Activated CD4-positive, alpha-beta T cell treated with anti-CD3 and anti-CD28 coated beads for 4 hours (primary cell): ENCODE measurements at places on chromosomes 7 and 10.
A peak's percentile ranks its signal among the peaks of the same experiment; 100 is the strongest.

DNA sequence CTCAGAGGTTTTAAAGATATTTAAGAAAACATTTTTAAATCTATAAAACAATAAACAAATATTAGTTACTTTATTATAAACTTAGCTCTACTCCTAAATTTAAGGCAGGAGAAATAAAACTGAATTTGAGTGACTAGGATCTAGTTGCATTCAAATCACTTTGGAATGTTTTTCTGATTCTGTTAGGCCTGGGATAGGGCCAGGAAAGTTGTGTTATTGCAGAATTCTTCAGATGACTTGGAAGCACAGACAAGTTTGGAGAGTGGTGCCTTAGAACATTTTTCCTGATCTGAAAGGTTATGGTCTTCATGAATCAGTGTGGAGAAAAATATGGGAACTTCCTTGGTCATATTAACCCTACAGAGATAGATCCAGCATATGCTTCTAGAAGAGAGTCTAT lies 15.6 kb upstream of the SLC25A13 start:
- no peak for DNase-seq

DNA sequence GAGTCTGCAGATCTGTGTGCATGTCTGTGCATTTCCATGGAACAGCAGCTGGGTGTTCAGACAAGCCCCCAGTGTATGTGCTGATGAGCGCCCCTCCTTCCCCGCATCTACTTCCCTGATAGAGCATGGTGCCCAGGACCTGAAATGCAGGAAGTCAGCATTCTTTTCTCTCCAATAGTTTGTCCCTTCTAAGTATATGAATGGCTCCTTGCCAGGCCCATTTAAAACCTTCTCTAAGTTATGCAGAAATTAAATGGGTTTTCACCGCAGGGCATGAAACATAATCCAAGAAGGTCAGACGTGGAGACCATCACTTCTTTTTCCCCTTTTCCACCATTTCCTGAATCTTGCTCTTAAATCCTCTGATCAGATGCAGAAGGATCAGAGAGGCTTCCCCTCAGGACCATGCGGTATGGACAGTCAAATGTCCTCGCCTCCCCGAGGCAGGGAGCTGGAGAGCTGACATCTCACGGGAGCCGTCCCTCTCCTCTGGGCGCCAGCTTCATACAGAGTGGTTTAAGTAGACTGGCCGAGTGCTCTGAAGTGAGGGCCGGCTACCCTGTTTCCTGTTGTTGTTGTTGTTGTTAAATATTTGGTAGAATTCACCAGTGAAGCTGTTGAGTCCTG lies 155.3 kb downstream of the C10orf105 start:
- DNase-seq: no peak

DNA sequence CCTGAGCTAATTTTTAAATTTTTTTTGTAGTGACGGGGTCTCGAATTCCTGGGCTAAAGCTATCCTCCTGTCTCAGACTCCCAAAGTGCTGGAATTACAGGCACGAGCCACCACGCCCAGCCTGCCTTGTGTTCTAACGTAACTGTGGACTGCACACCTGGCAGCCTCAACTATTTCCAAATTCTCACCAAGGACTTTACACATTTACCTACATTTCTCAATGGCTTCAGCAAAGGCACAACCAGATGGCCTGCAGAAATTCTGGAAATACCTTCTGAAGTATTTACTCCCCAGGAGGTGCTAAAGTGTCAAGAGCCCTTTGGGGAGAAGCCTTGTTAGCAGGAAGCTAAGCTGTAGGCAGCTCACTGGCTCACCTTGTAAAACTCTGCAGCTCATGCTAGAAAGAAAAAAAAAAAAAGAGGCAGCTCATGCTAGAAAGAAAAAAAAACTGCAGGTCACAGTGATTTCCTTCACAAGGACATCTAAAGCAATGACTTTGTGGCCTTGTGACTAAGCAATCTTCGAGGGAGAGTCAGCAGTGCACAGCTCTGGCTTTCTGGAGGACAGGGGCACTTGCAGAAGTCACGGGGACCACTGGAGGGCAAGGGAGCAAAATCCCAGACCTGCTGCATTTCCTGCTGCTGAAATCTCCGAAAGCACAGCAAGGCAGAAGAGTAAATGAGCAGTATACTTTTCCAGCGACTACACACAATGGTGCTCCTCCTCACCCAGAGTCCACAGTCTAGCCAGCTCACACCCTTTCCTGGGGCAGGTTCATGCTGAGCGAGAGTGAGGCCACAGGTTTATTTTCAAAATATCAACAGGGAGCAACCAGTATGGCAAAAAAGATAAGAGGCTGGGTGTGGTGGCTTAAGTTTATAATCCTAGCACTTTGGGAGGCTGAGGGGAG lies 40.4 kb downstream of the BAIAP2L1 start:
- no peak for DNase-seq

GRCh38 chr10:11430421-11431215 lies 180.8 kb downstream of the USP6NL start:
- no peak for DNase-seq

DNA sequence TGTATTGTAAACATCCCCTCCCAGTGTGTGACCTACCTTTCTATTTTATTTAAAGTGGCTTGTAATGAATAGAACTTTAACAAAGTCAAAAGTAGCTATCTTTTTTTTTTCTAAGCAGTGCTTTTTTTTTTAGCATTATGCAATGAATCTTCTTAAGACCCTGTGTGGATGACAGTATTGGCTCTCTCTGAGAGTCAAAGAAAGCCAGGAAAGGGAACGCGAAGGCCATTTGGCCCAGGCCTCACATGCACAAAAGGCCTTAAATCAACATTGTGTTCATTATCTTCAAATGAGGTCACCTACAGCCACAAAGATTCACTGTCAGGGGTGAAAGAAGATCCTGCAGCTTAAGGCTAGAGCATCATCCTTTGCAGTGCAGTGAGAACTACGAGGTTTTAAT lies 721.5 kb downstream of the GRID1 start:
- no peak for DNase-seq

DNA sequence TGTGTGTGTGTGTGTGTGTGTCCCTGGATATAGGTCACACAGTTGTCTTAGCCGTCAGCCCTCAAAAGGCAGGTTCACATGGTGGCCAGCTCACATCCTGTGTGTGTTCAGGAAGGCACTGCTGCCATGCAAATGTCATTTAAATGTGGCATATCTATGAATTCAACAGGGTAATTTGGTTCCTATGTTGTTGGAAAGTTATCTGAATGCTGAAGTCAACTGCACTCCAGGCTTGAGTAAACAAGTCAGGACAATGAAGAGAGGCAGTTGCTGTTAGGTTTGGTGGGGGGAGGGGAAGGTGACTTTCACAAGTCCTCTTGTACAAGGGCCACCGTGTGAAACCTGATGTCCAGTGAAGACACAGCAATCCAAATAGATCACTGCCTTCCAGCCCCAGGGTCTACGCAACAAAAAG lies 61.1 kb downstream of the PTPRE start:
- no peak for DNase-seq

DNA sequence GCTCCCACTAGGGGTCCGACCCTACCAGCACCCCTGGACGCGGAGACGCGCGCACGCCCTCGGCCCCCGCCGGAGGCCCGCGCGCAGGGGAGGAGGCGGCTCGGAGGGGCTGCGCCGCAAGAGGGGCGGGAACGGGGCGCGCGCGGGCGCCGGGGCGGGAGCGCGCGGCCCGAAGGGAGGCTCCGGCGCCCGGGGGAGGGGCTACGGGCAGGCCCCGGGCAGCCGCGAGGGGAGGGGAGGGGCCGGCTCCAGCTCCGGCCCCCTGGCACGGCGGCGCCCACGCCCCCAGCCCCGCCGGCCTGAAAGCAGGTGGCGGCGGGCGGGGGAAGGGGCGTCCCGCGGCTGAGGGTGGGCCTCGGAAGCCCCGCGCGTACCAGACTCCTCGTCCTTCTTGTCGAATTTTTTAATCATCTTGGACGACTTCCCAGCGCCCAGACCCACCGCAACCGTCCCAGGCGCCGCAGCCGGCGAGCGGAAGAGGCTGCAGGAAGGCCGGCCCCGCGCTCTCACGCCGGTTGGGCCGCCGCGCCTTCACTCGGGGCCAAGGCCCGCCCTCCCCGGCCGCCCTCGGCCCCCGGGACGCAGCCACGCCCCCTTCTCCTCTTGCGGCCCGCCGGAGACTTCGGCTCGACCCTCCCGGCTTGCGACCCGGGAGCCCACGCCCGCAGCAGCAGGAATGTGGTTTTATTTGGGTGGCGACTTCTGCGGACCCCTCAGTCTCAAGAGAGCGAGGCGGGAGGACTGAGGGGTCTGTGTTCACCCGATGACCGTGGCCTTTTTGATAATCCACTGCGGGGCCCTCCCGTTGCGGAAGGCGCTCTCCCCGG lies at the start of gene COPG2:
Gene COPG2 (minus strand): TSS at position 491 of the 827 bp plus-strand sequence. CDS start 80 bp downstream, at position 411.
- peak; percentile 73 for DNase-seq

GRCh38 chr7:112225006-112225405 lies 18.5 kb downstream of the ZNF277 start:
- no peak for DNase-seq
